ENCODE measurements at places on chromosomes 12 and 14. TPM values are rescaled to one million over a fixed set of nuclear protein-coding genes. Genes with fewer than 3 reads are reported as not detected.

DNA sequence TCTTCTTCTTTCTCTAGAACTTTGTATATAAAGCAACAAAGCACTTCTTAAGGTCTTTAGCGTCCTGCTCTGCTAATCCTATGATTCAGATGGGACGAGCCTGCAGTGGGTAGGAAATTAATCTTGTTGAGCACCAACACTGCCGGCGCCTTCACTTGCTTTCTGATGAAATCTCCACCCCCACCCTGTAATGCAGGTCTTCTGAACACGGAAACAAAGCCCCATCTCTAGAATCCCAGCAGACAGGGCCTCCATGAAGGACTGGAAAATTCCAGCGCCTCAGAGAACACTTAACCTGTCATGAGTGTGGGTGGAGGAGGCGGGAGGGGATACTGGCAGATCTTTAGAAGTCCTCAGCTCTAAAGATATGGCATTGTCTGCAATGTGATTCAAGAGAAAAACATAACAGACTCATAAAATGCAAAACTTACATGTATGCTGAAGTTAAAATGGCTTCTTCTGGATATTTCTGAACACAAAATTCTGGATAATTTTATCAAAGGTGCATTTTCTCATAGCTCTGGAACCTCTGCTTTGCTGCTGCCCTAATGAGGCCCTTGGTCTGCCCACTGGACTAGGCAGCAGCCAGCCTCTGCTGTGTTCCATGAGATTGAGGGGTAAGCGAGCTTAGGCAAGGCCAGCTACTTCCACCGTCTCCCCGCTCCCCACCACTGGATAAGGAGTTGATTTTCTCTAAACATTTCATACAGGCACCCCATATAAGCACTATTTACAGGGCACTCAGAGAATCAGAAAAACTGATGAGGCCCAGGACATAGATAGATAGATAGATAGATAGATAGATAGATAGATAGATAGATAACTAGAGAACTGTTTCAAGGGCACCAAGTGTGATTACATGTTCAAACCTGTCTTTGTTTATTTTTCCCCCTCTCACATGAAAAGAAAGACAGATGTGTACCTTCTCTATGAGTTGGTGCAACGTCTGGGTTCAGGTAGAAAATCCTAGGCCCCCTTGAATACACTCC lies 43.1 kb downstream of the ZFP36L1 start:
- no peak for DNase-seq

DNA sequence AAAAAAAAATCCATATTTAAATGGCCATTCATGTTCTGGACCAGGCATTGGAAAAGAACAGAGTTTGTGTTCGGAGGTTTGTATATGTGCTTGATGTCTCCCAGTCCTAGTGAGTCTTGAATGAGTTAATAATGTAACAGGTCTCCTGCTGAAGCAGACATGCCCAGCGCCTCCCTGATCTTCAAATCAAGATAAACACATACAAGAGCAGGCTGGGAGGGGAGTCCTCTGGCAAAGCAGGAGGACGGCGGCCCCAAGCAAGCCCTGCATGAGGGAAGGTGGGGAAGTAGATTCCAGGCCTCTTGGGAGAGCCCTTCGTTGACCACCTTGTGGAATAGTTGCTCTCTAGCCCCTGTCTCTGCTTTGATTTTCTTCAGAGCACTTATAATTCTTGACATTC lies 156.3 kb downstream of the ZFP36L1 start:
- peak; percentile 38 for DNase-seq

DNA sequence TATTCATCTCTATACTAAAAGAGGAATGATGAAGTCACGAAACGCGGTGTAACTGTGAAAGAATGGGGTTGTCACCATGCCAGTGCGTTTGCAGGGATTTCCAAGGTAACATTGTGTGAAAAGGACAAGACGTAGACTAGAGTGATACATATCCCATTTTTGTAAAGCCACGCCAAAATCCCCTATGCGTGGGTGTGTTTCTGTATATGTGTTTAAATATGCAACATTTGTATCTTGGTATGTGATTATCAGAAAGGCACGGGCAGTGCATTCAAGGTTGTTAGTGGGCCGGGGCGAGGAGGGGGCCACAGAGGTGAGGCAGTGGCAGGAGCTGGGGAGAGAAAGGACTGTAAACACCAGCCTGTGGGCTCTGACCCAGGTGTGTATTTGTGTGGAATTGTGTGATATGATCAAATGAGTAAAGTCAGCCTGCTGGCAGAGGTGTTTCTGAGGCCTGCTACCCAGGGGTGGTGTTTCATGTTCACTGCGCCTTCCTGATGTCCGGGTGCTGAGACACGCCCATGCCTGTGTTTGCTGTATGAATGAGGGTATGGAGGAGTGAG lies 137.8 kb downstream of the ADGRD1 start:
- peak; percentile 59 for DNase-seq

DNA sequence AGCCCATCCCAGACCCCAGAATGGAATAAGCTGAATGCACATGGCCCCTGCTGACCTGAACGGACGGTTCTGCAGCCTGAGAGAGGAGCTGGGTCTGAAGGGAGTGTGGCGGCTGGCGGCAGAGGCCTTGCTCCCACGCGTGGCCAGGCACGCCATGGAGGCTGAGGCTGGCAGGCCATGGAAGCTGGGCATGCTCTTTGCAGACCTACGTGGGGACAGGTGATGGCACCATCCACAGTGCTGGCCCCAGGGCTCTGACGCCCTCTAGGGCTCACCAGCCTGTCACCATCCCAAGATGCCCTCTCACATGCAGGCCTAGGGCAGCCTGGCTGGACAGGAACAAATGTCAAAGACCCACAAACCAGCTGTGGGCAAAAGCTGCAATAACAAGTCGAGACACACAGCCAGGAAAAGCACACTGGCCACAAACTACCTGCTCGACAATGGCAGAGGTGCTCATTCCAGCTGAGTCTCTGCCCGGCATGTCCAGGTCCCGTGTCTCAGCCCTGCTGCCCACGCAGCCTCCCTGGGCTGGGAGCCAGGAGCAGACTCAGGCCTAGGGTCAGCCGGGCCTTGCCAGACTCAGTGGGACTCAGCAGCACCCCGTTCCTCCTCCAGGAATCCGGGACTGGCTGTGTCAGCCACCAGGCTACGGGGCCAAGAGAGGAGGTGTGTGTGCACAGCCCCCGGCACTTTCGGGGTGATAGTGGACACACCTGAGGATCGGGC lies 19.7 kb downstream of the BTBD6 start:
- no peak for DNase-seq

DNA sequence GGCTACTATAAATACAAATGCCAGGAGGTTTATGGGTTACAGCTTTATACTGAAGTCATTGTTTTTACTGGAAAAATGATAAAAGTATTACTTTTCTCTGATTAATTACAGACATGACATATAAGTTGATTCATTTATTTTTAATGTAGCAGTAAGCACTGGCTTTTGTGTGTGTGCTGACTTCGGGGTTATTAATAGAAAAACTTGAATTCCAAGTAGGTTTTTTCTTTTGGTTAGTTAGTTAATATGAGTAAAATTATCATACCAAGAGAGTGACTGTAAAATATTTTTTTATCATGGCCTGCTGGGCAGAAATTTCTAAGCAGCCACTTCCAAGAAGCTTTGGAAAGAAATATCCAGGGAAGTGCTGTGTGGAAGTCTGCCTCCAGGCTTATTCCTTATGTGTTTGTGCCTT lies 56.4 kb downstream of the IFT81 start:
- DNase-seq: no peak

The RAPGEF3 gene
- total RNA-seq: 139 TPM
